PC-3 (cell line): ENCODE measurements at places on chromosomes 16 and 17. TPM values are rescaled to one million over a fixed set of nuclear protein-coding genes. Genes with fewer than 3 reads are reported as not detected.

- no peak overlapping the region for H3K27ac ChIP-seq
- no peak overlapping the region for H3K4me3 ChIP-seq
- H3K27me3 ChIP-seq = no peaks in the 10 kb centered on the region
Measured at GRCh38 chr16:21593530-21594289, 5.7 kb upstream of the METTL9 start.

- no peak for DNase-seq
- H3K4me1 ChIP-seq = no peaks in the 10 kb centered on the region; the same call in 1 of the 2 replicates
- no peak overlapping the region for H3K4me3 ChIP-seq
- no peak overlapping the region for H3K27ac ChIP-seq
- no peaks in the 10 kb centered on the region for H3K27me3 ChIP-seq
Measured at GRCh38 chr16:67425580-67425979, 5.3 kb upstream of the HSD11B2 start.

- no peak overlapping the region for H3K4me3 ChIP-seq
- H3K27me3 ChIP-seq = no peaks in the 10 kb centered on the region
- no peak for DNase-seq
- no peaks in the 10 kb centered on the region for H3K36me3 ChIP-seq
- no peaks in the 10 kb centered on the region for H3K4me1 ChIP-seq
Measured at GRCh38 chr16:51163894-51164566, 13.0 kb upstream of the SALL1 start.

DNA sequence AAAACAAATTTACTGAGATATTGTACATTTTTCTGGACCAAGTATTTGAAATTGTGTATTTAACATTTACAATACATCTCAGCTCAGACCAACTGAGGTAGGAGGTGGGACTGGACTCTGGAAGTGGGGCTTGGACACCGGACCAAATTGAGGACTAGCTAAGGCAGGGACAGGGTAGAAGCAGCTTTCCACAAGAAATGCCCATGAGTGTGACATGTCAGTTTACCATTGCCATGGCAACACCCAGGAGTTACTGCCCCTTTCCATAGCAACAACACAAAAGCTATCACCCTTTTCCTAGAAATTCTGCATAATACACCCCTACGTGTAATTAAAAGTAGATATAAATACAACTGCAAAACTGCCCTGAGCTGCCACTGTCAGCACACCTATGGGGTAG is 191.5 kb upstream of the ASIC2 start:
- no peaks in the 10 kb centered on the region for H3K27me3 ChIP-seq
- H3K27ac ChIP-seq = no peak overlapping the region
- no peaks in the 10 kb centered on the region for H3K36me3 ChIP-seq
- no peak for DNase-seq
- H3K4me3 ChIP-seq = no peak overlapping the region
- no peaks in the 10 kb centered on the region for H3K4me1 ChIP-seq

GRCh38 chr17:80457236-80457856 is 19.1 kb downstream of the NPTX1 start:
- no peak overlapping the region for H3K27ac ChIP-seq
- no peak overlapping the region for H3K4me3 ChIP-seq
- H3K27me3 ChIP-seq = no peaks in the 10 kb centered on the region
- H3K36me3 ChIP-seq = no peaks in the 10 kb centered on the region
- peak; percentile 39 for DNase-seq

Gene NUP88
- 83.6 and 103 TPM in 2 replicates for total RNA-seq

GRCh38 chr16:80564394-80564793 is 23.6 kb downstream of the DYNLRB2 start:
- no peak for DNase-seq
- H3K27me3 ChIP-seq = no peaks in the 10 kb centered on the region
- H3K4me1 ChIP-seq = peaks cover 21% of the 10 kb centered on the region
- no peak overlapping the region for H3K4me3 ChIP-seq

DNA sequence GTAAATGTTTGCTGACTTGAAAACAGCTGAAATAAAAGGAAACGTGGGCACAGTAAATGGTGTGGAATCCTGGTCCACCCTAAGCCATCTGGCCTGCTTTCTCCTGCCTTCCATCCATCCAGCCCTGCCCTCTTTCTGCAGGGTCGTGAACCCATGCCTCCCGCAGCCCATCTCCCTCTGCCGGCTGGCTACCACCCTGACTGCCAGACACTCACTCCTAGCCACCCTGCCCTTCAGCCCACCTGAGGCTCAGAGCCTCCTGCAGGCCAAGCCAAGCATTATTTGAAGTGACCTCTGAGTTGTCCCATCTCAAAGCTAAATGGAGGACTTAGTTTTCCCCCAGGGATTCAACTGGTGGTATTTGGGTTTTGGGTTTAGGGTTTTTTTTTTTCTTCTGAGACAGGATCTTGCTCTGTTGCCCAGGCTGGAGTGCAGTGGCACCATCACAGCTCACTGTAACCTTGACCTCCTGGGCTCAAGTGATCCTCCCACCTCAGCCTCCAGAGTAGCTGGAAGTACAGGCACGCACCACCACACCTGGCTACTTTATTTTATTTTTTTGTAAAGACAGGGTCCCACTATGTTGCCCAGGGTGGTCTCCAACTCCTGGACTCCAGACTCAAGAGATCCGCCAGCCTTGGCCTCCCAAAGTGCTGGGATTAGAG is 8.4 kb downstream of the ZDHHC1 start:
- H3K4me1 ChIP-seq = peaks cover 34% of the 10 kb centered on the region
- no peak overlapping the region for H3K27ac ChIP-seq
- no peak for DNase-seq
- H3K36me3 ChIP-seq = no peaks in the 10 kb centered on the region
- H3K4me3 ChIP-seq = no peak overlapping the region
- no peaks in the 10 kb centered on the region for H3K27me3 ChIP-seq

DNA sequence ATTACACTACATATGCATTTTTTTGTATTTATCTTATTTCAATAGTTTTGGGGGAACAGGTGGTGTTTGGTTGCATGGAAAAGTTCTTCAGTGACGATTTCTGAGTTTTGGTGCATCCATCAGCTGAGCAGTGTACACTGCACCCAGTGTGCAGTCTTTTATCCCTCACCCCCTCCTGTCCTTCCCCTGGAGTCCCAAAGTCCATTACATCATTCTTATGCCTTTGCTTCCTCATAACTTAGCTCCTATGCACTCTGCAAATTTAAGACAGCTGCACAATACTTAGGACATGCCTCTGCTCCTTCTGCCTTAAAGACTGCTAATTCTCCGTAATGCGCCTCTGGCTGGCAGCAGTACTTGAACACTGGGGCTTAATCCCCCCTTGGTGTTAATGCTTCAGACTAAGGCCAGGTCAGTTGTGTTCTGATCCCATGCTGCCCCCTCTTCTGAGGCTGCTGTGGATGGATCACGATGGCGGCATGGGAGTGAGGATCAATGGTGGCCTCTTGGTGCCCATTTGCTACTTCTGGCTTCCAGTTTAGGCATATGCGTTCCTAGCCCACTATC is 146.2 kb downstream of the PARN start:
- DNase-seq = no peak
- H3K4me1 ChIP-seq = peaks cover 20% of the 10 kb centered on the region
- no peak overlapping the region for H3K4me3 ChIP-seq
- no peak overlapping the region for H3K27ac ChIP-seq

Gene XAF1
- total RNA-seq = not detected in 2 replicates

Gene CACNA1G
- 0.04 and 0.12 TPM in 2 replicates for total RNA-seq

DNA sequence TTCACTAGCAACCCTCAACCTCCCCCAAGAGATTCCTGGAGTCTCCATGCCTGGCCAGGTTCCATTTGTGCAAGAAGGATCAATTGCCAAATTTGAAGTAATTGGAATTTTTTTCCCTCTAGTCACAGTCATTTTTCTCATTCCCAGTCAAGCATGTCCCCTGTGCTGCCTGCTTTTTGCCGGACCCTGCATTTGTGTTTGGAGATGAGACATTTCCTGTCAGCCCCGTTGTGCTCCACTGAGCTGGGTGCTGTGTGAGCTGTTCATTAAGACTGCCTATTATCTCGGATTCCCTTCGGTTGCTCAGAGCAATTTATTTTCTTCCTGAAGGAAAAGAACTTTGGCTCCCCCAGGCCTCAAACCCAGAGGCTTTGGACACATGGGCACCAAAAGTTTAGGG is 201.0 kb upstream of the NLRP1 start:
- no peaks in the 10 kb centered on the region for H3K27me3 ChIP-seq
- H3K4me1 ChIP-seq = peaks cover 57% of the 10 kb centered on the region
- peak overlapping the region; percentile 99 for H3K27ac ChIP-seq
- peak; percentile 85 for DNase-seq

Gene TEX19
- total RNA-seq = 0.46 and 1.2 TPM in 2 replicates

Gene B4GALNT2
- total RNA-seq = 0.06 and 0.29 TPM in 2 replicates

Gene DBNDD1
- total RNA-seq = 19.2 and 21.1 TPM in 2 replicates

GRCh38 chr17:57366558-57367351 is 110.4 kb downstream of the MSI2 start:
- no peak overlapping the region for H3K4me3 ChIP-seq
- peaks cover 37% of the 10 kb centered on the region for H3K4me1 ChIP-seq
- H3K36me3 ChIP-seq = no peaks in the 10 kb centered on the region
- DNase-seq = peak; percentile 23

DNA sequence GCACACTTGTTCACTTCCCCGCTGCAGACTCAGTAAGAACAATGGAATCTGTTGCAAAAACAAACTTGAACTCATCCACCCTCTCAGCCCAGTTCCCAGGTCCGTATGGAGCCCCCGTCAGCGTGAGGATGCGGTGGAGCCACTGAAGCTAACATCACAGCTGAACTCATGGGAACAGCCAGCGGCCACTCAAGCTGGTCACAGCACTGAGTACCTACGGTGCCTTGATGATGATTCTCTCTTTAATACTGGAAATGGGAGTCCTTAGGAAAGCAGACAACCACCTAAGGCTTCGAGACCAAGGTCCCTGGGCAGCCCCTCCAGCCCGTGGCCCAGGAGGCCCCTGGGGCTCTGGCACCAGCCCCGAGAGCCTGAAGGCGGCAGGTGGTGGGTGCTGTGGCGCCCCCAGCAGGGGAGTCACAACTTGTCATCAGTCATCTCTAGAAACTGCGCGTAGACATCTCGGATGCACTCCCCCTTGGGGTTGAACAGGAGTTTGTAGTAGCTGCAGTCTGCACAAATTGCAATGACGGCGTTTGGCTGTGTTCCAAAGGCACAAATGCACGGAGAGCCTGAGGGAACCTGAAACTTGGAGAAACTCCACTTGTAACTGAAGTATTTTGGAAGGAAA is 31.0 kb upstream of the RHOT1 start:
- H3K27me3 ChIP-seq = no peaks in the 10 kb centered on the region
- H3K36me3 ChIP-seq = no peaks in the 10 kb centered on the region
- H3K27ac ChIP-seq = no peak overlapping the region

DNA sequence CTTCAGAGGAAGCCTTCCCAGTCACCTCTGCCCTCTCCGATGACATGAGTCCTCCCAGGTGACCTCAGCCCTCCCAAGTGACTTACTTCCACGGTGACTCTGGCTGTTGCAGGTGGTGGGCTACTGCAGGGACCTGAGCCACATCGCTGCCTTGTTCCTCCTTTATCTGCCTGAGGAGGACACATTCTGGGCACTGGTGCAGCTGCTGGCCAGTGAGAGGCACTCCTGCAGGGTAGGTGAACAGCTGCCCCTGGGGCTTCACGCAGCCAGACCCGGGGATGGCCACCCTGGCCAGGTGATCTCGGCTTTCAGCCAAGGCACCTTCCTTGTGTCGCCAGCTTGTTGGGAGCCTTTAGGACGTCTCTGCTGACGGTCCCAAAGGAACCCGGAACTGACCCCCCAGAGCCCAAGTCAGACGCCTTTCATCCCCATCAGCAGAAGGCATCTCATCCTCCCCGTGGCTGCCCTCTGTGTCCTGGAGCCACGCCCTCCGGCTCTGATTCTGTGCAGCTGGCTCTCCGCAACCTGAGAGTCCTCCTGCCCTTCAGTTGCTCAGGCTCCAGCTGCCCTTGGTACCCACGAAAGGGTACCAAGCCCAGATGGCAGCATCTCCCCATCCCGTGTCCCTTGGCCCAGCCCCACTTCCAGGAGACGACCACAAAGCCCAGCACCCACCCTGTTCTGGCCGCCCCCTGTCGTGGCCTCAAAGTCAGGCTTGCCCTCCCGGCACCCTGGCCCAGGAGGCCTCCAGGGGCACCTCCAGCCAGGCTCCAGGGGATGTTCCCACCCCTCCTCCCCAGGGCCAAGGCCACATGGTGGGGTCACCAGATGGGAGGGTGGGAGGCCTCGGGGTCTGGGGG is 81.7 kb downstream of the GOSR1 start:
- H3K27me3 ChIP-seq = no peaks in the 10 kb centered on the region
- H3K4me1 ChIP-seq = no peaks in the 10 kb centered on the region
- H3K27ac ChIP-seq = no peak overlapping the region
- DNase-seq = no peak

GRCh38 chr16:17448640-17449638 is 21.8 kb downstream of the XYLT1 start:
- H3K27ac ChIP-seq = no peak overlapping the region
- DNase-seq = no peak
- H3K27me3 ChIP-seq = no peaks in the 10 kb centered on the region
- no peak overlapping the region for H3K4me3 ChIP-seq
- no peaks in the 10 kb centered on the region for H3K36me3 ChIP-seq

DNA sequence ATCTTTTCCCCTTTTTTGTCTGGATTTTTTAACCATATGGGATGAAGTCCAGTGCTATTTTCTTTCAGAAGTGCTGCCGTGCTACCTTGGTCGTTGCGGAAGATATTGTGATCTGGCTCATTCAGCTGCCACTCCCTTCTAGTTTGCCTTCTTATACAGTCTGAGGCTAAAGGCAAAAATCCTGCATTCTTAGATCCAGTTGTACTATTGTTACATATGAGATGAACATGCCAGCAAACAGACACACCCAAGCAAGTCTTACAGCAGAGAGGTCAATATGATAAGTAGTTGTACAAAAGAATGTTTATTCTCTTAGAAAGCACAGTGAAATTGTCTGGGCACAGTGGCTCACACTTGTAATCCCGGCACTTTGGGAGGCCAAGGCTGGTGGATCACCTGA is 108.0 kb upstream of the COX10 start:
- no peak for DNase-seq
- no peak overlapping the region for H3K27ac ChIP-seq
- peaks cover 8% of the 10 kb centered on the region; the same call in 1 of the 2 replicates for H3K4me1 ChIP-seq
- H3K27me3 ChIP-seq = peaks cover 24% of the 10 kb centered on the region

Gene SMPD3
- total RNA-seq = 0.06 TPM in 1 of 2 replicates, not detected in the other

DNA sequence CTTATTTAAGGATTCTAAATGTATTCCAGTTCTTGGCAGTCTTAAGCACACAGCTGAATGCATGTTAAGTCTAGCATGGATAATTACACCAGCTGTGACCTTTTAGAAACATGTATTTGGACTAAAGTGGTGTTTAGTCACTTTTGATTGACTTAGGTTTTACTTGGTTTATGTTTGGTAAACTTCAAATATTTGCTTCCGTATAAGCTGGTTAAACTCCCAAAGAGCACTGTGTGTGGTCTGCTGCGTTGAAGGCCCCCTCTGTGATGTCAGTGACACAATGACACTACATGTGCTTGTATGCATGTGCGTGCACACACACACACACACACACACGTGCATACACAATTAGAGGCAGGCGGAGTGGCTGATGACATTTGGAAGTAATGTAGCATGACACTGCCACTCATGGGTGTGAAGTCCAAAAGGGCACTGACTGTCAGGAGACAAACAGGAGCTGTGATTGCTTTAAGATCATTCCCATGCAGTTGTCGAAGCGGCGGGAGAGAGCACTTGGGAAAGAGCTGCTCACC is 156.1 kb upstream of the CDH13 start:
- no peak overlapping the region for H3K27ac ChIP-seq
- no peaks in the 10 kb centered on the region for H3K36me3 ChIP-seq
- H3K4me3 ChIP-seq = no peak overlapping the region
- H3K27me3 ChIP-seq = peaks cover 25% of the 10 kb centered on the region; the same call in 1 of the 2 replicates
- H3K4me1 ChIP-seq = no peaks in the 10 kb centered on the region
- no peak for DNase-seq

GRCh38 chr16:84218176-84218823 is 21.5 kb downstream of the KCNG4 start:
- no peak overlapping the region for H3K4me3 ChIP-seq
- no peak overlapping the region for H3K27ac ChIP-seq
- no peaks in the 10 kb centered on the region for H3K36me3 ChIP-seq
- peaks cover 2% of the 10 kb centered on the region; the same call in 1 of the 2 replicates for H3K4me1 ChIP-seq
- H3K27me3 ChIP-seq = no peaks in the 10 kb centered on the region
- DNase-seq = no peak
